ENCODE measurements at places on chromosomes 11 and 22.

- H3K36me3 ChIP-seq, result peaks cover 4% of the 10 kb centered on the region
- H3K4me3 ChIP-seq, result no peak overlapping the region
- peaks cover 4% of the 10 kb centered on the region for H3K4me1 ChIP-seq
Measured at GRCh38 chr22:19886605-19887255, 32.1 kb upstream of the GNB1L start.

GRCh38 chr11:124868331-124869274, 3.4 kb downstream of the ROBO3 start:
- peaks cover 35% of the 10 kb centered on the region for H3K4me1 ChIP-seq
- DNase-seq, result peak; percentile 48
- no peak overlapping the region for H3K4me3 ChIP-seq
- H3K27ac ChIP-seq, result no peak overlapping the region

DNA sequence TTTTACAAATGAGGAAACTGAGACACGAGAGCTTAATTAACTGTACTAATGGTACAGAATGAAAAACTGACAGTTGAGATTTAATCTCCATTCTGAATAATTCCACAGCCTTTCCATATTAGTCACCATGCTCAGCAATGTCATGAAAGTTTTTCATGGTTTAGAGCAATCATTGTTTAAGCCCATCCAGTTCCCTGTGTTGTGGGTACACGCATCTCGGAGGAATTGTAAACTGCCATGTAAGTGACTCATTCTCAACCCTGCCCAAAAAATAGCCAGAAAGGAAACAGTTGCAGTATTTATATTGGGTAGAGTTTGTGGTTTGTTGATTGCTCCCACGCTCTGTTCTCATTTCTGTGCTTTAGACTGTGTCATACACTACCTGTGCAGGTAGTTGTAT, 1790.8 kb downstream of the LRRC4C start:
- DNase-seq, result no peak
- no peaks in the 10 kb centered on the region for H3K36me3 ChIP-seq
- no peak overlapping the region for H3K27ac ChIP-seq
- H3K4me3 ChIP-seq, result no peak overlapping the region
- H3K4me1 ChIP-seq, result no peaks in the 10 kb centered on the region
- no peaks in the 10 kb centered on the region for H3K27me3 ChIP-seq

DNA sequence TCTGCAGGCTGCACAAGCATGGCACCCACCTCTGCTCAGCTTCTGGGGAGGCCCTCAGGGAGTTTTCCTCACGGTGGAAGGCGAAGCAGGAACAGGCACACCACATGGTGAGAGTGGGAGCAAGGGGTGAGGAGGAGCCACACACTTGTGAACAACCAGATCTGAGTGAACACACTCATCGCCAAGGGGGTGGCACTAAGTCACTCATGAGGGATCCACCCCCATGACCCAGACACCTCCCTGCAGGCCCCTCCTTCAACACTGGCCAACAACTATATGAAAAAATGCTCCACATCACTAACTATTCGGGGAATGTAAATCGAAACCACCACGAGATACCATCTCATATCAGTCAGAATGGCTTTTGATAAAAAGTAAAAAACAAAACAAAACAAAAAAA, 722 bp upstream of the KRTAP5-2 start:
- DNase-seq, result no peak
- no peak overlapping the region for H3K27ac ChIP-seq

GRCh38 chr11:1343391-1344055, 34.1 kb upstream of the TOLLIP start:
- no peak overlapping the region for H3K27ac ChIP-seq
- no peaks in the 10 kb centered on the region for H3K4me1 ChIP-seq
- DNase-seq, result no peak
- no peaks in the 10 kb centered on the region for H3K27me3 ChIP-seq

GRCh38 chr22:45188779-45189178, 25.1 kb downstream of the NUP50 start:
- no peak for DNase-seq
- peaks cover 5% of the 10 kb centered on the region for H3K36me3 ChIP-seq
- no peak overlapping the region for H3K27ac ChIP-seq

DNA sequence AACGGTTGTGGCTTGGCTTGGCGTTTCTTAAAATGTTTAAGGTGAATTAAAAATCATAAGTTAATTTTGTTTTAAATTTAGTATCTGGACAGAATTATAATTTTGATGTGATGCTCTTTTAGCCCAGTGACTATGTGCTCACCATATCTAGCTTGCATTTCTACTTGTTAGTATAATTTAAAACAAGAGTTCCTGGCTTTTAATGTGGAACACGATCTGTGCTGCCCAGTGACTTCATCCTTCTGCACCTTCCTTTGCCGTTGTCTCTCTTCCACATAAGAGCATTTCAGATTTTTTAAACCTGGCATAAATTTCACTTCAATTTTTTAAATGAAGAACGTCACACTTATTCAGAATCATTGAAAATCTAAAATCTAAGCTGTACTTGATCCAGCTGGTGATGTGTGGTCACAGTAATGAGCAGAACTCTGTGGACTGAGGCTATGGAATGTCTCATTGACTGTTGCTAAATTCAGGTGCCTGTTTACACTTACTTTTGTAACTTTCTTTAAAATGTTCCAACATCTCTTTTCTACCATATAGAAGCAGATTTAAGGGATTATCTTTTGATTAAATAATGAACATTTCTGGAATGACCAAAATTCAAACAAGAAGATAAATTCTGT, 75.4 kb upstream of the ADSL start:
- peaks cover 3% of the 10 kb centered on the region for H3K4me1 ChIP-seq
- no peak overlapping the region for H3K4me3 ChIP-seq
- no peaks in the 10 kb centered on the region for H3K27me3 ChIP-seq
- no peak for DNase-seq
- H3K27ac ChIP-seq, result peak overlapping the region; percentile 33

DNA sequence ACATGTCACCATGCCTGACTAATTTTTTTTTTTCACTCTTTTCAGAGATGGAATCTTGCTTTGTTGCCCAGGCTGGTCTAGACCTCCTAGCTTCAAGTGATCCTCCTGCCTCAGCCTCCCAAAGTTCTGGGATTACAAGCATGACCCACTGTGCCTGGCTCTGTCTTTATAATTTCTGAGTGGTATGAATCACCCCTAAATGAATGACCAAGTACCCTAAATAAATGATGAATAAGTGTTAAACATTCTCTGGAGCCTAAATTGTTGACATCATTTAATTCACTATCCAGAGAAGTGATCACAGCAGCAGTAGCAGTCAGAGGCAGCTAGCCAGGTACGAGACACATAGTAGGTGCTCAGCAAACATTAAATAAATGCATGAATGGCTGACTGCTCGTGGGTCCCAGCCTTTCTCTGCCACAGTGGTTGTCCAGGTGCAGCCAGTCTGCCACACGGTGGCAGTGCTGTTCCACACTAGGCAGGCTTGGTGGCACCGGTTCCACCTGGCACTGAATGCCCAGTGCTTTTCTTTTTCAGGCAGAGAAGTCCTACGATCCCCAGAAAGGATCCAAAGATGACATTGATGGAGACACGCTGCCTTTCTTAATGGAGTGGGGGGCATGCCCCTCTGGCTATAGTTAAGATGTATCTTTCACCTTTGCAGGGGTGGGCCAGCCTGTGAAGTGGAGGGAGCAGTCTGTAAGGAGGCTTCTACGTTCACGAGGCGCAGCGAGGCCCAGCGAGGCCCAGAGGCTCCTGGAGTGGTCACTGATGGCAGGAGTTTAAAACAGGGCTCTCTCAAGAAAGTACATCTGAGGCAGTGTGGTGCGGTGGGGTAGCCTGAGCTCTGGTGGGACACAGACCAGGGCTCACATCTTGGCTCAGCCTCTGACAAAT, 8.7 kb upstream of the TTC12 start:
- no peaks in the 10 kb centered on the region for H3K27me3 ChIP-seq
- DNase-seq, result peak; percentile 83
- H3K27ac ChIP-seq, result no peak overlapping the region
- H3K4me3 ChIP-seq, result no peak overlapping the region
- no peaks in the 10 kb centered on the region for H3K36me3 ChIP-seq
- H3K4me1 ChIP-seq, result no peaks in the 10 kb centered on the region

DNA sequence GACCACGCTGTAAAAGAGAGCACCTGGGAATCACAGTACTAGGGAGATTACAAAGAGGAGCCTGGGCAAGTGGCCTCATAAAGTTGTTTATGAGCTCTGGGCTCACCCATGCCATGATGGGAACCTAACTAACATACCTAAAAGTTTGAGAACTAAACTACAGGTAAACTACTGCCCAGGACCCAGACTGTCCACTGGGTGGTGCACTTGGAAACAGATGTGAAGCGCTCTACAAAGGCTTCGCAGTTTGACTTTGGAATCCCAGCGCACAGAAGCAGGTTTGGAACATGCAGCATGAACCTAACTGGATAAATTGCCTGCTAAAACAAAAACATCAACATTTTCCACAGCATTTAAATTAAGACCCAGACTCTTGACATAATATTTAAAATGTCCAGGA, 418.6 kb downstream of the FAM181B start:
- no peaks in the 10 kb centered on the region for H3K27me3 ChIP-seq
- no peaks in the 10 kb centered on the region for H3K36me3 ChIP-seq
- DNase-seq, result peak; percentile 53
- H3K4me3 ChIP-seq, result no peak overlapping the region
- no peak overlapping the region for H3K27ac ChIP-seq

DNA sequence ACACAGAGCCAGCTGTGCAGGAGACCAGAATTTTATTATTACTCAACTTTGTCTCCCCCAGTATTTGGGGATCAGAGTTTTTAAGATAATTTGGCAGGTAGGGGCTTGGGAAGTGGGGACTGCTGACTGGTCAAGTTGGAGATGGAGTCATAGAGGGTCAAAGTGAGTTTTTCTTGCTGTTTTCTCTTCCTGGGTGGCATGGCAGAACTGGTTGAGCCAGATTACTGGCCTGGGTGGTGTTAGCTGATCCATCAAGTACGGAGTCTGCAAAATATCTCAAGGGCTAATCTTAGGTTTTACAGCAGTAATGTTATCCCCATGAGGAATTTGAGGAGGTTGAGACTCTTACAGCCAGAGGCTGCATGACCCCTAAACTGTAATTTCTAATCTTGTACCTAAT, 153.5 kb downstream of the OR4C45 start:
- DNase-seq, result no peak
- no peak overlapping the region for H3K27ac ChIP-seq
- no peaks in the 10 kb centered on the region for H3K27me3 ChIP-seq
- no peak overlapping the region for H3K4me3 ChIP-seq
- no peaks in the 10 kb centered on the region for H3K4me1 ChIP-seq
- H3K36me3 ChIP-seq, result no peaks in the 10 kb centered on the region

DNA sequence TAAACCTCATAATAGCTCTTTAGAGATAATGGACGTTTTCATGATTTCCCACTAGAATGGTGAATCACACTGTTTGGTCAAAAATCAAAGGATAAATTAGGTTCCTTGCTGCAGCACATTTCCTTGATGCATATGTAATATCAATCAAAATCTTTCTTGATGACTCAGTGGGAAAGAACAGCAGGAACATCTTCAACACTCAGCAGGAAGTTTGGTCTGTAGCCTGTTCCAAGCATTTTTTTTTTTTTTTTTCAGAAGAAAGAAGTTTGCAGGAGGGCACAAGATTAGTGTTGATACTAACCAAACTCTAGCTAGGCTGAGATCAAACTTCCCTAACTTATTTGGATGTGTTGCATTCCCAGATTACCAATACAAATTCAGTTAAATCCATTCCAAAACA, 1529.8 kb downstream of the FAM181B start:
- no peaks in the 10 kb centered on the region for H3K4me1 ChIP-seq
- DNase-seq, result no peak
- no peaks in the 10 kb centered on the region for H3K27me3 ChIP-seq

DNA sequence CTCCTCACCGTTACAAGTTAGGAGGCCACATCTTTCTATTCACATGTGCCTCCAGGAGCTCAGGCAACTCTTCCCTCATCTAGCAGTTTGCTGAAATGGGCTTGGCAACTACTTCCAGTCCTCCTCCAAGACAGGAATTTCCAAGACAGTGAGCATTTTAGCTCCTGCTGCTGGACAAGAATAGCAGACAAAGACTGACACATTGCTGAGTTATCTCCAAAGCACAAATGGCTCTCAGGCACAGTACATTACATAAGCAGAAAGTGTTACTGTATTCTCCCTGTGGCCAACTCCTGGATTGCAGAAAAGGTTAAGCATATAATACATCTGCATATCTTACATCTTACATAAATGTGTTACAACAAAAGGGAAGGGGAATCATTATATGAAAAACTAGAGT, 83.2 kb upstream of the POU2AF2 start:
- no peaks in the 10 kb centered on the region for H3K4me1 ChIP-seq
- no peak overlapping the region for H3K27ac ChIP-seq
- DNase-seq, result no peak
- no peak overlapping the region for H3K4me3 ChIP-seq
- no peaks in the 10 kb centered on the region for H3K27me3 ChIP-seq
- H3K36me3 ChIP-seq, result no peaks in the 10 kb centered on the region

GRCh38 chr22:47043835-47044721, 281.6 kb downstream of the TBC1D22A start:
- no peaks in the 10 kb centered on the region for H3K36me3 ChIP-seq
- H3K4me1 ChIP-seq, result no peaks in the 10 kb centered on the region
- H3K4me3 ChIP-seq, result no peak overlapping the region
- H3K27me3 ChIP-seq, result no peaks in the 10 kb centered on the region
- peak; percentile 61 for DNase-seq

DNA sequence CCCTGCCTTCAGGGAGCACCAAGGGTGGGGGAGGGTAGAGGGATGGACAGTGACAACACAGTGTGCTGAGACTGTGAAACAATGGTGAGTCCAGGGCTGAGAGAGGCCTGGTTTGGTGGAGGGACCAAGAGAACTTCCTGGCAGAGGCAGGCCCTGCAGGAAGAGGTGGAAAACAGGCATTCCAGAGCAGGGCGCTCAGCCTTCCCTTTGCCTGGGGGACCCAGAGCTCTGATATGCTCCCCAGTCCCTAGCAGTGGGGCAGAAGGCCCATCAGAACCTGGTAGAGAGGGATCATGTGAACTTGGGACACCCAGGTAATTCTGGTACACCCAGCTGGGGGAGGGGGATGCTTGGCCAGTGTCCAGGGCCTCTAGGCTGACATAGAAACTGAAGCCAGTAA, 17.2 kb upstream of the UVRAG start:
- H3K4me3 ChIP-seq, result no peak overlapping the region
- H3K36me3 ChIP-seq, result no peaks in the 10 kb centered on the region
- no peak overlapping the region for H3K27ac ChIP-seq
- no peaks in the 10 kb centered on the region for H3K27me3 ChIP-seq
- DNase-seq, result no peak
